CD4-positive, CD25-positive, alpha-beta regulatory T cell (primary cell): ENCODE measurements at places on chromosomes 7 and 10. TPM values are rescaled to one million over a fixed set of nuclear protein-coding genes. Genes with fewer than 3 reads are reported as not detected.
A peak's percentile ranks its signal among the peaks of the same experiment; 100 is the strongest.

Gene CD36
- total RNA-seq = 0.52 TPM

Gene EIF5AL1
- total RNA-seq = not detected

Gene TCERG1L
- not detected for total RNA-seq

Gene CPEB3
- total RNA-seq = 4.4 TPM

Gene URGCP
- 19.2 TPM for total RNA-seq

Gene CACNA2D1
- not detected for total RNA-seq

GRCh38 chr10:101063548-101064414 lies 2.0 kb downstream of the KAZALD1 start:
- H3K4me1 ChIP-seq = peaks cover 57% of the 10 kb centered on the region
- DNase-seq = no peak
- no peak overlapping the region for H3K4me3 ChIP-seq
- peaks cover 25% of the 10 kb centered on the region for H3K27me3 ChIP-seq
- no peak overlapping the region for H3K27ac ChIP-seq

GRCh38 chr10:121797490-121797889 lies 130.3 kb downstream of the ATE1 start:
- H3K36me3 ChIP-seq = peaks cover 9% of the 10 kb centered on the region
- no peak overlapping the region for H3K27ac ChIP-seq

DNA sequence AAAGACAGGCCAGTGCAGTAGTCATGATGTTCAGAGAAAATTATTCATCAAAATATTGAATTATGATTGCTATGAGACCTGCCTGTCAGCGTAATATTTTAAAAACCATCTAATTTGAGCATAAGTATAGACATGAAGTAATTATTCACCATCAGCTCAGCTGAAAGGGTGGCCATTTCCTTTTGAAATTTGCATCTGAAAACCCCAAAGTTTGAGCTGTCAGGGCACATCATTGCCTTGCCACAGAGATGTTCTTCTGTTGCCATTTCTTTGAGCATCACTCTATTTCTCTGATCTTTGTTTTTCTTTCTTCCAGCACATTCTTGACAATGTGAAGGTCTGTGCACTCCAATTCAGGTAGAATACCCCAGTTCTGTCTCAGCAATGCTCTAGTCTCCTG lies 147.5 kb upstream of the RHOBTB1 start:
- no peaks in the 10 kb centered on the region for H3K36me3 ChIP-seq
- H3K27ac ChIP-seq = no peak overlapping the region
- no peak for DNase-seq
- H3K27me3 ChIP-seq = no peaks in the 10 kb centered on the region

DNA sequence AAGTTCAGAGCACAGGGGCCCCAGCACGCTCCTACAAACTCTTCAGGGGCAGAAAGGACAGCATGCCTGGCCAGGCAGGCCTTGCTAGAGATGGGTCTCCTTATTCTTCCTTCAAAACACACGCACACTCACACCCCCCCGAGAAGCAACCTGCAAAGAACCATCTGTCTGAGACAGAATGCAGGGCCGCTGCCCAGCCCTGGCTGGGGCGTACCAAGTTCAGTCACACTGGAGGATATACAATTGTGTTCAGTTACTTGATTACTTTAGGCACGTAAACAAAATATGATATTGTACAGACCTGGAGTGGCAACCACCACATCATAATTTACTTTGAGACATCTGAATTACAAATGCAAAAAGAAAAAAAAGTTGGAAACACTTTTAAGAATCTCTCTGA lies 5.7 kb downstream of the FAM53B start:
- peak overlapping the region; percentile 96 for H3K27ac ChIP-seq
- H3K36me3 ChIP-seq = peaks cover 3% of the 10 kb centered on the region
- peaks cover 96% of the 10 kb centered on the region for H3K4me1 ChIP-seq
- peak overlapping the region; percentile 85 for H3K4me3 ChIP-seq
- DNase-seq = no peak

DNA sequence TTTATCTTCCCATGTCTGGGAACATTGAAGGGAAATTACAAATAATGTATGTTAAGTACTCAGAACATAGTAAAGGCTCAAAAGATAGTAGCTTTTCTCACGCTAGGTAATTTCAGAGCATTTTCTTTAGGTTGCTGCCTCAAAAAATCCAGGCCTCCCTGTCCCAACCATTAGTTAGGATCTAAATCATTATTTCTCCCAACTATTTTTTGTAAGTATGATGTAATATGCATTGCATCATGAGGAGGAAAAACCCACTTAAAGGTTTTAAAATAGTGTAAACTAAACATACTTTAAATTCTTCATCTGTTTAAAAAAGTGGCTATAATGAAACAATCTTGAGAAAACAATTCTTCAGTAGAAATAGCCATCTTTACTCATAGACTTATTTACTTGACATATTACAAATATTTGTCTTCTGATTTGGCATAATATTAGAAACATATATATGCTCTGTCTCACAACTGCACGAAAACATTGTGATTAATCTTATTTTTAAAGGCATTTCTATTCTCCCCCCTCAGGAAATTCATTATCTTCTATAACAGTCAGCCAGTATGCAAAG lies 329.3 kb downstream of the ELMO1 start:
- no peak for DNase-seq
- no peak overlapping the region for H3K4me3 ChIP-seq
- peaks cover 5% of the 10 kb centered on the region for H3K36me3 ChIP-seq
- peaks cover 6% of the 10 kb centered on the region for H3K4me1 ChIP-seq
- H3K27me3 ChIP-seq = no peaks in the 10 kb centered on the region

DNA sequence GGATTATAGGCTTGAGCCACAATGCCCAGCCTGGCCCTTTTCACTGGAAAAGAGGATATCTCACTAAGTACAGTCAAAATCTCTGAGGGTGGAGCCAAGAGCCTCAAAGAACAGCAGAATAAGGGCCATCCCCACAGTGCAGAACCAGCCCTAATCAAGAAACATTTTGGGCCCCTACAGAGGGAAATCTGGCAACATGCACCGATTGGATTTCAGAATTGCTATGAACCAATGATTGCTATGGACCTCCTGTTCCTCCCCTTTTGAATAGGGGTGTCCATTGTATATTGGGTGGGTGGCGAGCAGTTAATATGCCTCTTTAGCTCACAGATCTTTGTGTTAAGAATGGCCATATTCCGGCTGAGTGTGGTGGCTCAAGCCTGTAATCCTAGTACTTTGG lies 42.7 kb downstream of the SKIDA1 start:
- H3K4me3 ChIP-seq = no peak overlapping the region
- no peak for DNase-seq
- H3K4me1 ChIP-seq = no peaks in the 10 kb centered on the region
- no peak overlapping the region for H3K27ac ChIP-seq
- no peaks in the 10 kb centered on the region for H3K27me3 ChIP-seq

GRCh38 chr7:121336579-121336978 lies 7.8 kb downstream of the WNT16 start:
- no peak overlapping the region for H3K27ac ChIP-seq
- H3K27me3 ChIP-seq = peaks cover 11% of the 10 kb centered on the region
- H3K36me3 ChIP-seq = no peaks in the 10 kb centered on the region
- no peaks in the 10 kb centered on the region for H3K4me1 ChIP-seq

- no peak overlapping the region for H3K4me3 ChIP-seq
- H3K4me1 ChIP-seq = no peaks in the 10 kb centered on the region
- H3K36me3 ChIP-seq = no peaks in the 10 kb centered on the region
- no peak overlapping the region for H3K27ac ChIP-seq
- no peaks in the 10 kb centered on the region for H3K27me3 ChIP-seq
Measured at GRCh38 chr7:41828911-41829310, 126.0 kb upstream of the INHBA start.

GRCh38 chr10:61039868-61040267 lies 95.9 kb upstream of the RHOBTB1 start:
- no peak for DNase-seq
- no peak overlapping the region for H3K27ac ChIP-seq
- H3K4me1 ChIP-seq = no peaks in the 10 kb centered on the region
- no peak overlapping the region for H3K4me3 ChIP-seq
- H3K36me3 ChIP-seq = no peaks in the 10 kb centered on the region
- H3K27me3 ChIP-seq = no peaks in the 10 kb centered on the region

DNA sequence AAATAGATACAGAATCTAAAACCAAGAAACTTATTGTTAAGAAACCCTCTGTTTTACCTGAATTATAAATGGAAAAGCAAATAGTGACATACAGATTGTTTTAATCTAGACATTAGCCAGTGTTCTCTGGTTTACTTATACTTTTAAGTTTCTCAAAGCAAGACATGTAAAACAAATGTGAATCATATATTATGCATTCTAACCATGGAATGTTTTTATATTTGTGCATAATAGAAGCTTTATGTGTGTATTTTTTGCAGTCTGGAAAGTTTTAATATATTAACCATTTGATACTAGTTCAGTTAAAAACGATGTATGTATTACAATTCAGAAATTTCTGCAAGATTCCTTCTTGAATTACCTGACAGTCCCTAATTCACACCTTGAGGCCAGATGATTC lies 150.6 kb upstream of the TMEM72 start:
- no peak for DNase-seq
- no peaks in the 10 kb centered on the region for H3K27me3 ChIP-seq
- H3K27ac ChIP-seq = no peak overlapping the region
- no peaks in the 10 kb centered on the region for H3K4me1 ChIP-seq
- H3K4me3 ChIP-seq = no peak overlapping the region

GRCh38 chr7:54186336-54186735 lies 355.8 kb upstream of the VSTM2A start:
- no peaks in the 10 kb centered on the region for H3K36me3 ChIP-seq
- no peak for DNase-seq
- no peak overlapping the region for H3K27ac ChIP-seq
- H3K4me1 ChIP-seq = no peaks in the 10 kb centered on the region

DNA sequence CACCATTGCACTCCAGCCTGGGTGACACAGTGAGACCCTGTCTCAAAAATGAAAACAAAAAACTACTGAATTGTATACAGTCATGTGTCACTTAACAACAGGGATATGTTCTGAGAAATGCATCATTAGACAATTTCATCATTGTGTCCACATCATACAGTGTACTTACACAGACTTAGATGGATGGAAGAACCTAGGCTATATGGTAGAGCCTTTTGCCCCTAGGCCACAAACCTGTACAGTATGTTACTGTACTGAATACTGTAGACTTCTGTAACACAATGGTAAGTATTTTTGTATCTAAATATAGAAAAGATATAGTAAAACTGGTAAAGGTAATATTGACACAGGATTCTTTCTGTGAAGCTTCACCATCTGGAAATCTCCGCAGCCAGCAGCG lies 81.7 kb downstream of the KBTBD2 start:
- DNase-seq = no peak
- no peaks in the 10 kb centered on the region for H3K4me1 ChIP-seq
- no peaks in the 10 kb centered on the region for H3K27me3 ChIP-seq
- no peak overlapping the region for H3K27ac ChIP-seq
- no peaks in the 10 kb centered on the region for H3K36me3 ChIP-seq
- H3K4me3 ChIP-seq = no peak overlapping the region

DNA sequence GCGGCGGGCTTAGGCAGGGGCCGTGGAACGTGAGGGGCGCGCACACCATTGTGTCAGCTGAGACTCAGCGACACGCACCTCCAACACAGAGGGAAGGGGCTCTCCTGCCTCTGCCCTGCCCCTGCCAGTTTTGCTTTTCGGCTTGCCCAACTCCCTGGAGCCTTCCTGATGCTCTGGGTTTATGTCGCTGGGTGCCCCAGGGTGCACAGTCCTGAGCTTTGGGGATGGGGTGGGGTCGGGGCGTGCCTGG lies 13.3 kb downstream of the TMEM120A start:
- no peak for DNase-seq
- peaks cover 24% of the 10 kb centered on the region for H3K36me3 ChIP-seq
- H3K27me3 ChIP-seq = no peaks in the 10 kb centered on the region
- no peak overlapping the region for H3K27ac ChIP-seq

DNA sequence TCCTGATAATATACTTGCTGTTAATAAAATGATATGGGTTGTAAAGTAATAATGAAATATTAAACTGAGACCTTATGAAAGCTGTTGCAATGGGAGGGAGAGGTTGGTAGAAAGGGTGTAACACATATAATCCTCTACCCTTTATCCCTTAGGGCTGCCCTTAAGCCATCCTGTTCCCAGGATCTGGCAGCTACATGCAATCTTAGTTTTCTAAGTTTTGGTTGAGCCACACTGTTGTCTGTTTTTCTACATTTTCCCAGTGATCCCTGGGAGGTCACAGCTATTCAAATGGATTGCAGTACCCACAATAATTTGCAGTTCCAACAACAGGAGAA lies 6.3 kb downstream of the COA1 start:
- no peaks in the 10 kb centered on the region for H3K36me3 ChIP-seq
- no peak overlapping the region for H3K27ac ChIP-seq
- DNase-seq = no peak
- H3K27me3 ChIP-seq = no peaks in the 10 kb centered on the region

DNA sequence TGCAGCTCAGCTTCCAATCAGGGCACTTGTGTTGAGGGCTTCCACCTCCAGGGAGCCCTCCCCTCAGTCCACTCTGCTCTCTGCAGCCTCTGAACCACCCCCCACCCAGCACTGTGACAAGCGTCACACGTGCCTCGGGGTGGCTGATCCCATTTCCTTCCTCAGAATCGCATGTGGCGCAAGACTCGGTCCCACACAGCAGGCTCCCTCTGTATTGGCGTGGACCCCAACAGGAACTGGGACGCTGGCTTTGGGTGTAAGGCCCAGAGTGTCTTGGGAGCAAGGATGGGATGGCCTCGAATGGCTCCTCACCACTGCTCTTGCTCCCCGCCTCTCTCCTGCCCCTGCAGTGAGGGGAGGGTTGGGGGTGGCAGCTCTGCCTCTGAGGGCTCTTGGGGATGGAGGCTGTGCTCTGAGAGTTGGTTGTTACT lies 4.1 kb downstream of the CPA1 start:
- no peak overlapping the region for H3K4me3 ChIP-seq
- no peaks in the 10 kb centered on the region for H3K27me3 ChIP-seq
- no peaks in the 10 kb centered on the region for H3K36me3 ChIP-seq
- no peaks in the 10 kb centered on the region for H3K4me1 ChIP-seq

DNA sequence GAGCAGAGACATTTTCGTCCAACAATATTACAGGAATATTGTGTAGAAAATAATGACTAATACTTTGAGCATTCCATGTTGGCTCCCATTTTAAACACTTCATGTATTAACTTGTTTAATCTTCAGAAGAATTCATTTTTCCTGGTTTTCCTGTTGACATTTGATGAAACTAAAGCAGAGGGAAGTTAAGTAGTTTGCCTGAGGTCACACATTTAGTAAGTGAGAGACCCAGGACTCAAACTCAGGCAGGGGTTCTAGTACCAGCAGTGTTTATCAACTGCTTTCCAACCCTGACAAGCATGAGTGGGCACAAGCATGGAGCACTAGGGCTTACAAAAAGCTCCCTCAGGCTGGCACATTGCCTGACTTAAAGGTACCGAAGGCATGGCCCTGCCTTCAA lies 719.1 kb downstream of the AUTS2 start:
- H3K36me3 ChIP-seq = no peaks in the 10 kb centered on the region
- no peak overlapping the region for H3K27ac ChIP-seq
- no peaks in the 10 kb centered on the region for H3K27me3 ChIP-seq
- DNase-seq = no peak
- no peak overlapping the region for H3K4me3 ChIP-seq

GRCh38 chr7:11847336-11847735 lies 15.3 kb upstream of the THSD7A start:
- H3K4me1 ChIP-seq = no peaks in the 10 kb centered on the region
- H3K27me3 ChIP-seq = no peaks in the 10 kb centered on the region
- H3K4me3 ChIP-seq = no peak overlapping the region
- DNase-seq = no peak
- H3K36me3 ChIP-seq = no peaks in the 10 kb centered on the region
